Lower lobe of right lung (tissue), 2 donors: ENCODE measurements at places on chromosomes 13 and 19. TPM values are rescaled to one million over a fixed set of nuclear protein-coding genes. Genes with fewer than 3 reads are reported as not detected.

GRCh38 chr19:7883796-7884570 is 4.3 kb upstream of the LRRC8E start:
- no peaks in the 10 kb centered on the region for H3K4me1 ChIP-seq
- H3K4me3 ChIP-seq, result no peak overlapping the region
- H3K27ac ChIP-seq, result no peak overlapping the region
- no peak for DNase-seq
- H3K27me3 ChIP-seq, result peaks cover 15% of the 10 kb centered on the region
- H3K36me3 ChIP-seq, result no peaks in the 10 kb centered on the region

- H3K4me1 ChIP-seq, result no peaks in the 10 kb centered on the region
- H3K4me3 ChIP-seq, result no peak overlapping the region
- no peaks in the 10 kb centered on the region for H3K36me3 ChIP-seq
- no peak overlapping the region for H3K27ac ChIP-seq
- no peaks in the 10 kb centered on the region for H3K27me3 ChIP-seq
Observed at GRCh38 chr13:34964558-34964957, 22.5 kb downstream of the NBEA start.

DNA sequence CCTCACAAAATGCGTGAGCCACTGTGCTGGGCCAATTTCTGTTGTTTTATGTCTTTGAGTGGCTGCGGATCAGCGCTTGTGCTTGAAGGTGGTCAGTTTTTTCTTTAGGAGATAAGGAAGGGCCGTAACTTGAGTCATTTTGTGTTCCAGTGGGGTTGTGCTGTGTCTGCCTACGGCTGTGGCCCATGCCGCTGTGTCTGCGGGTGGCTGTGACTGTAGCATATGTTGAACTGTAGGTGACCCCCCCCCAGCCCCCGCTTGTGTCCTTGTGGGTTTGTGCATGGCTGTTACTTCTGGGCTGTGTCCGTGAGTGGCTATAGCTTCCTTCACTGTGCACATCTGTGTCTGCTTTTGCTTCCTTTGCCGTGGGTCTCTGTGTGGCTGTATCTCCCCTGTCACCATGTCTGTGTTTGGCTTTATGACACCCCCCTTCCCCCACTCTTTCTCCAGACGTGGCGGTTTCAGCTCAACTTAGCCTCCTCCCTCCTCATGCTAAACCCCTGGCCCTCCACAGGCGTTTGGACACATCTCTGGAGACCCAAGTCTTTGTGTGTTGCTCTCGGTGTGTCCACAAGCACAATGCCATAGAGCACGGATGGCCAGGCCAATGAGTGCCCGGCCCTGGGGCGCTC is 675 bp downstream of the PPP1R14A start:
- H3K4me3 ChIP-seq, result peak overlapping the region; percentile 58
- peaks cover 26% of the 10 kb centered on the region for H3K27me3 ChIP-seq
- H3K4me1 ChIP-seq, result peaks cover 24% of the 10 kb centered on the region

Gene PRRG2
- 7.6 TPM for total RNA-seq

- no peak overlapping the region for H3K4me3 ChIP-seq
- H3K27ac ChIP-seq, result peak overlapping the region; percentile 47
- no peaks in the 10 kb centered on the region for H3K27me3 ChIP-seq
- H3K36me3 ChIP-seq, result no peaks in the 10 kb centered on the region
- peaks cover 4% of the 10 kb centered on the region for H3K4me1 ChIP-seq
Observed at GRCh38 chr13:109256866-109257760, 529.3 kb downstream of the IRS2 start.

GRCh38 chr19:42563352-42564210 is 31.1 kb downstream of the CEACAM8 start:
- no peaks in the 10 kb centered on the region for H3K36me3 ChIP-seq
- H3K4me1 ChIP-seq, result peaks cover 4% of the 10 kb centered on the region
- peaks cover 10% of the 10 kb centered on the region for H3K27me3 ChIP-seq
- no peak overlapping the region for H3K27ac ChIP-seq
- no peak for DNase-seq

Gene FCHO1
- 8.7 TPM for total RNA-seq

- DNase-seq, result no peak
- H3K36me3 ChIP-seq, result no peaks in the 10 kb centered on the region
- no peak overlapping the region for H3K27ac ChIP-seq
Observed at GRCh38 chr13:100063906-100064305, 25.0 kb upstream of the PCCA start.

Gene ICAM5
- 15.3 TPM for total RNA-seq

Gene LRRC8E
- total RNA-seq, result 6.6 TPM

- no peaks in the 10 kb centered on the region for H3K36me3 ChIP-seq
- no peak for DNase-seq
- H3K4me1 ChIP-seq, result no peaks in the 10 kb centered on the region
- no peak overlapping the region for H3K4me3 ChIP-seq
Observed at GRCh38 chr13:22425087-22425486, 754.2 kb downstream of the FGF9 start.

DNA sequence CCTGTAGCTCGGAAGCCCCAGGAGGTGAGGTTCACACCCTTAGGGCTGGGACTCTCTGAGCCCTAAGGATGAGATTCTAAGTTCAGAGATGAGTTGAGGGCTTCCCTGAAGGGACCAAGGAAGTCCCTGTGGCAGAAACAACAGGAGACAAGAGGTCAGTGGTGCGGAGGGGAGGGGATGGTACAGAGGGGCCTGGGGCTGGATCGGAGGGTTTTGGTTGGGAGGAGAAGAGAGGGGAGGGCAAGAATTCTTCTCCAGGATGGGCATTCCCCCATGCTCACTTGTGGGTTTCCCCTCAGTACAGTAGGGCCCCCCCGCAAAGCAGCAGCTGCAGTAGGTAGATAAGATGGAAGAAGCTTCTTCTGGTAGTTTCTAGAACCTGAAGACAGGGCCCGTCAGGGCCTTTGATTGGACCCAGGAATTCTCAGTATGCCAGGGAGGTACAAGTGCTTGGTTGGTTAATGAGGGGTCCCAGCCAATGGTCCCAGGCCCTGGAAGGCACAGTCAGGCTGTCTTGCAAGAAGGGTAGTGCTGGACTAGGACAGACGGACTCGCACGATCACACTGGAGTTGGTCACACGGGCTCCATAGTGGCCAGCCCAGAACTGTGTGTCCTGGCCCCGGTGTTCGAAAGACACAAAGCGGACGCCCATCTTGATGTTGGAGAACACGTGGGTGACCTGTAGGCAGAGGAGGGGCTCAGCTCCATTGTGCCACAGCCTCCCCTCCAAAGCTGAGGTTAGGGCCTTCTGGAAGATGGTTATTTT is 7.3 kb downstream of the FBXO27 start:
- H3K27ac ChIP-seq, result no peak overlapping the region
- H3K4me1 ChIP-seq, result no peaks in the 10 kb centered on the region
- DNase-seq, result no peak
- no peaks in the 10 kb centered on the region for H3K27me3 ChIP-seq
- no peak overlapping the region for H3K4me3 ChIP-seq

Gene ZFP14
- total RNA-seq, result 7.7 TPM

Gene LILRA1
- 7.6 TPM for total RNA-seq

DNA sequence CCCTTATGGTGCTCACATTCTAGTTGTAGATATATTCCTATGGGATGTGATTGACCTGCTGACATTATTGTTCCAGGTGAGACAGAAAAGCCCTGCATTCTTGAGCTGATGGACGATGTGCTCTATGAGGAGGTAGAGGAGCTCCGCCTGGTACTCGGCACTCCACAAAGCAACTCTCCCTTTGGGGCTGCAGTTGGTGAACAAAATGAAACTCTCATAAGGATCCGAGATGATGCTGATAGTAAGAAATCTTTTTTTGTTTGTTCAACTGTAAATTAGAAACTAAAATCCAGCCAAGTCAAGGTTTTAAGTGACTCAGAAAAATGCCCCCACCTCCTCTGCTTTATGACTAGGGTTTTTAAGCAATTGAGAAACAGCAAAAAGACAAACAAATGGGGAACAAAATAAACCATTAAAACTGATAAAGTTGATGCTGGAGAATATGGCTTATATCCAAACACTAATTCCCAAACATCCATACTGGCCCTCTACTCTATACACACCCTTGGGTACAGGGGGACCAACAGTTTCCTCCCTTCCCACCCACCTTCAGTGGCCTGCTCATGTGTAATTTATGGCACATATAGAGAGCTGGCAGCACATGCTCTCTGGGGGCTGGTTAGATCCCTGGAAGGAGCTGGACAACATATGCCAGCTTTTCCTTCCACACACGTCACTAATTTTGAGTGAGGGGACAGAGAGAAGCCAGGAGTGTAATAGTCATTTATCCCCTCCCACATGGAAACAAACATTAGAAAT is 139.6 kb downstream of the STOML3 start:
- no peaks in the 10 kb centered on the region for H3K4me1 ChIP-seq
- H3K4me3 ChIP-seq, result no peak overlapping the region
- no peak overlapping the region for H3K27ac ChIP-seq
- DNase-seq, result no peak
- H3K36me3 ChIP-seq, result no peaks in the 10 kb centered on the region

- peak within 1 kb of the TSS; percentile 80 for H3K27ac ChIP-seq
- no peaks in the 10 kb centered on the region for H3K36me3 ChIP-seq
- peaks cover 18% of the 10 kb centered on the region for H3K27me3 ChIP-seq
- H3K4me1 ChIP-seq, result peaks cover 18% of the 10 kb centered on the region
- peak within 1 kb of the TSS; percentile 54 for H3K4me3 ChIP-seq
- DNase-seq, result peak; percentile 59
Observed at GRCh38 chr19:15464394-15465385, at the start of gene RASAL3. TSS of gene RASAL3 (minus strand) at chr19:15464544. CDS start at chr19:15464358, 186 bp downstream.

Gene UBE2L5
- not detected for total RNA-seq

GRCh38 chr13:100211016-100211710 is 122.3 kb downstream of the PCCA start:
- no peak overlapping the region for H3K4me3 ChIP-seq
- H3K27ac ChIP-seq, result no peak overlapping the region
- DNase-seq, result no peak
- peaks cover 9% of the 10 kb centered on the region for H3K36me3 ChIP-seq
- peaks cover 4% of the 10 kb centered on the region for H3K4me1 ChIP-seq

DNA sequence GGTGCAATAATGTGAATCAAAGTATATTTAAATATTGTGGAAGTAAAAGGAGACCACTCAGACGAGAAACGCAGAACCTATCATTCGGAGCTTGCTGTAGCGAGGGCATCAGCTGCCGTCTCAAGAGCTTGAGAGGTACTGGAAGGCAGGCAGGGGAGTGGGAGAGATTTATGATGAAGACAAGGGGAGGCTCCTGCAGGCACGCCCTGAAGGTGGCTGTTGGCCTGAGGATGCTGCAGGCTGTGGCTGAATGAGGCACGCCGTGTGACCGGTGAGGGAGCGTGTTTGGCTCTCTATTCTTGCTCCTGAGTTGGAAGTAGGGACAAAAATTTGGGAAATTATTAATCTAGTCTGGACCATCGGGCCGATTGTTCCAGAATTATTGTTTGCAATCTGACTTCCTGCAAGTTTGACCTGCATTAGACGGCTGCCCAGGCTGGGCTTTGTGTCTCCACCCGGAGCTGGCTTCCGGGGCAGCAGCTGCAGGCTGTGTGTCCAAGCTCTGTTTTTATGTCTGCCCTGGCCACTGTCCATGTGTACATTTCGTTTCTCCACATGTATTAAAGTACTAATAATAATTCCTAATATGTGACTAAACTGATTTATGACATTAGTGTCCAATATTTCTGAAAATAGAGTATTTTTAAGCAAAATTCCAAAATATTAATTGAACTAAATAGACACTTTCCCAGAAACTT is 91.1 kb upstream of the ANKRD10 start:
- no peak for DNase-seq
- H3K4me3 ChIP-seq, result no peak overlapping the region
- peaks cover 29% of the 10 kb centered on the region for H3K4me1 ChIP-seq
- peak overlapping the region; percentile 76 for H3K27ac ChIP-seq
- H3K27me3 ChIP-seq, result no peaks in the 10 kb centered on the region

- H3K27me3 ChIP-seq, result no peaks in the 10 kb centered on the region
- no peak overlapping the region for H3K4me3 ChIP-seq
- DNase-seq, result no peak
Observed at GRCh38 chr19:34178274-34178610, 5.9 kb downstream of the LSM14A start.

DNA sequence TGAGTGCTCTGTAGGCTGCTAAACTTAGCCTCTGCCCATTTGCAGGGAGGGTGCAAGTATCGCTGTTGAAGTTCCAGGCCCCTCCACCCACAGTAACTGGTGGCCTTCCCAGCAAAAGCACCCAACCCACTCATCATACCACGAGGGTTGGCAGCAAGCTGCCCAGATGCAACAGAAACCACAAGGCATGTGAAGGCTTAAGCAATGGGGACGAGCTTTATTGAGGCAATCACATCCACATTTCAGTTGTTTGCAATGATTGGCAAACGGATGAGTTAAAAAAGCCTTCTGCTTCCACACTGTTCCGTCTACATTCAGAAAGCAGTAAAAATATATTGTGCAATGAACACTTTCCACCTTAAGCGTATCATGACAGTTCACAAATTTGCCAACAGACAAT is 10.3 kb downstream of the GJB6 start:
- peak; percentile 64 for DNase-seq
- no peaks in the 10 kb centered on the region for H3K4me1 ChIP-seq
- H3K27me3 ChIP-seq, result no peaks in the 10 kb centered on the region
- H3K4me3 ChIP-seq, result no peak overlapping the region
- H3K36me3 ChIP-seq, result no peaks in the 10 kb centered on the region

GRCh38 chr19:39303373-39304184 is 7.4 kb downstream of the IFNL1 start:
- no peaks in the 10 kb centered on the region for H3K36me3 ChIP-seq
- no peak overlapping the region for H3K27ac ChIP-seq
- no peaks in the 10 kb centered on the region for H3K4me1 ChIP-seq
- peaks cover 20% of the 10 kb centered on the region for H3K27me3 ChIP-seq
- no peak overlapping the region for H3K4me3 ChIP-seq
